8988T (cell line): ENCODE measurements at places on chromosomes 2 and 18.

GRCh38 chr2:161147856-161148255, 12.4 kb upstream of the TANK start:
- no peak for DNase-seq

DNA sequence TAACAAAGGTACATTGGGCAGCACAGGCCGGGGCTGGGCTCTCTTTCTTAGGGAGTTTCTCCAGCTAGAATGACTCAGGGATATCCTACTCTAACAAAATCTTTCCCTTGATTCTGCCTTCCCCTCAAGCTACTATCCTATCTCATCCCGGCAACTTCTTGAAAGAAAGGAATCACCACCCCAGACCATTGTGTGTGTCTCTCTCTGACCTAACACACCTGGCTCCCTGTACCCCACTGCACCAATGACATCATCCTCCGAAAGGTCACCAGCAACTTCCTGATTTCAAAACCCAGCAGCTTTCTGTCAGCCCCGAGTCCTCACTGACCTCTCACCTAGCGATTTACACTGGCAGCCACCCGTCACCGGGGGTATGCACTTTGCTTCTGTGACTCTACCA, 72.1 kb upstream of the MAP4K4 start:
- DNase-seq, result no peak

GRCh38 chr2:145203891-145204290, 684.0 kb upstream of the ZEB2 start:
- no peak for DNase-seq

DNA sequence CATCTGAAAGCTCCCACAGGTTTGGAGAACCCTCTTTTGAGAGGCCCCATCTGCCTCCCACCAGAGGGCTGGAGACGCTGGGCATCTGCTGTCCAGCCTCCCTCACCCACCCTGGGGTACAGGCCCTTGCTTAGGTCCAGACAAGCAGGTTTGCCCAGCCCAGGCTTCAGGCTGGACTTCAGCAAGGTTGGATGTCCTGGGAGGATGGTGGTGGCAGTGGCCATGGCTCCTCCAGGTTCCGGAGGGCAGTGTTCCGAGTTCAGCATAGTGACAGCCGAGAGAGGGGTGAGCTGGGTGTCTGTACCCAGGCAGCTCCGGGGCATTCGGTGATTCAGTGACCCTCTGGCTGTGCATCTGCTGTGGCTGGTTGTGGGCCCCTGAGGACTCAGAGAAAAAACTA, 58.2 kb upstream of the HDAC4 start:
- DNase-seq, result peak; percentile 0

DNA sequence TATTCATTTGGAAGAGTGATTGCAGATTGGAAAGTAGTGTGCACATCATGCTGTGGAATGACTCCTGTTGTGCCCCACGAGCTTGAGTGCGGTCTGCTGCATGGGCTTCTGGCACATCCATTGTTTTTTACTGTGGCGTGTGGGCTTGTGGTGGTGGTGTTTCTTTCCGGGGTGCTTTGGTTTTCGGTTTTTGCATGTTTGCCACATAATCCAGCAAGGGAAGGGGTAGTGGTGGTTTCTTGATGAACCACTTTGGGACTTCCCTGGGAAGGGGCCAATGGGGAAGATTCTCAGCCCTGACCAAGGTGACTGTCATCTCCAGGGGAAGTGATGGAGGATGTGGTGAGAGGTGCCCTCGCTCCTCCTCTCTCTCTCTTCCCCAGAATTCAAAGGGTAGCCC, 57.0 kb downstream of the COA5 start:
- no peak for DNase-seq

DNA sequence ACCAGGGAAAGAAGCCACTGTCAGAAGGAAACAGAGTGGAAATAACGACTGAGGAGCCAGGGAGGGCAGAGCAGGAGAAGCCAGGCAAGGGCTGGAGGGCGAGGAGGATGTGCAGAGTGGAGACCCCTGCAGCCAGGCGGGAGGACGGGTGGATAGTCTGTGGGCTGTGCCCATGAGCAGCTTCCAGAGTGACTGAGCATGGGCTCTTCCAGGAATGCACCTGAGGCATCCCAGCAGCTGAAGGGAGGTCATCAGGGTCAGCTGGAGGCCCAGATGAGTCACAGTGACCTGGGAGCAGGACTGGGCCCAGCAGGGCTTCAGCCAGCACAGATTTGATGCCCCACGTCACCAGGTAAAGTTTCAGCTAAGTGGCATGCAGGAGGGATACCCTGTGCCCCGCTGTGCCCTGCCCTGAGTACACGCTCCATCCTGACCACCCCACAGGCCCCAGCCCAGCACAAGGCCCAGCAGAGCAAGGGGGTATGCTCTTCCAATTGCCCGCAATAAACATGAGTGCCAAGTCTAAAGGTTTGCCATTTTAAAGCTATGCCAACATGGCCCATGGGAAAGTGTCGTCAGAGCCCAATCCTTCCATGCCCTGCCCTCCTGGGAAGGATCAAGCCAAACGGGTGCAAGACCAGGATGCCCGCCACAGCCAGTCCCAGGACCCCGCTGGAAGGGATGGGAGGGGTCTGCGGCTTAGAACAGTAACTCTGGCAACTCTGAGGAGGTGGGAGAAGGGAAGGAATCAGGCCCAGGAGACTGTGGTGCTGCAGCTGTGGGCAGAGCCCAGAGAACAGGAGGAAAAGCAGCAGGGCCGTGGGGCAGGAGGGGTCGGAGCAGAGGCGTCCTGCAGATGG, 85.7 kb downstream of the SEPTIN10 start:
- DNase-seq, result no peak

DNA sequence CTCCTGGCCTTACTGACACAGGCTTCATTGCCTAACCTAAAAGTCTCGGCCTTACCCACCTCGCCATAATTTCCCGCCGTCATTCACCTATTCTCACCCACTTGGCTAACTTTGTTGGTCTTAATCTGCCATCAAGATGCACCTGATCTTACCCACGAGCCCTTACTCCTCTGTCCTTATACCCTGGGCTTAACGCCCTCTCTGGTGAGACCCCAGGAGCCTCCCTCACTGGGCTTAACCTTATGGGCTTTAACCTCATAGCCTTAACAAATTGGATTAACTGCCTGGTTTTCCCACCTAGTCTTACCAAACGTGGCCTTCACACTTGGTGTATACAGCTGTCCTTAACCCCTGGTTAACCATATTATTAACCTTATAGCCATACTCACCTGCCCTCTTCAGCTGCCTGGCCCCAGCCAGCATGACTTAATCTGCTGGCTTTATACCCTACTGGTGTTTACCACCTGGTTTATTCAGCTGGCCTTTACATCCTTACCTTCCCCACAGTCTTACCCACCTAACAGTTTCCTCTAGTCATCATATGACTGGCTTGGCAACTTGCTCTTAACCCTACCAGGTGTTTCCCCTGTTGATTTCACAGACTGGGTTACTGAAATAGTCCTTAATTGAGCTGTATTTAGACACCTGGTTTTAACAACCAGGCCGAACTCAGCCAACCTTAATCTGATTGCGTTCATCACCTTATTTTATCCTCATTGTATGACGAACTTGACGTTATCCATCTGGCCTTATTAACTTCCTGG, 132.0 kb upstream of the ZSWIM2 start:
- no peak for DNase-seq

- DNase-seq, result no peak
Measured at GRCh38 chr18:24553571-24554285, 93.3 kb downstream of the HRH4 start.

DNA sequence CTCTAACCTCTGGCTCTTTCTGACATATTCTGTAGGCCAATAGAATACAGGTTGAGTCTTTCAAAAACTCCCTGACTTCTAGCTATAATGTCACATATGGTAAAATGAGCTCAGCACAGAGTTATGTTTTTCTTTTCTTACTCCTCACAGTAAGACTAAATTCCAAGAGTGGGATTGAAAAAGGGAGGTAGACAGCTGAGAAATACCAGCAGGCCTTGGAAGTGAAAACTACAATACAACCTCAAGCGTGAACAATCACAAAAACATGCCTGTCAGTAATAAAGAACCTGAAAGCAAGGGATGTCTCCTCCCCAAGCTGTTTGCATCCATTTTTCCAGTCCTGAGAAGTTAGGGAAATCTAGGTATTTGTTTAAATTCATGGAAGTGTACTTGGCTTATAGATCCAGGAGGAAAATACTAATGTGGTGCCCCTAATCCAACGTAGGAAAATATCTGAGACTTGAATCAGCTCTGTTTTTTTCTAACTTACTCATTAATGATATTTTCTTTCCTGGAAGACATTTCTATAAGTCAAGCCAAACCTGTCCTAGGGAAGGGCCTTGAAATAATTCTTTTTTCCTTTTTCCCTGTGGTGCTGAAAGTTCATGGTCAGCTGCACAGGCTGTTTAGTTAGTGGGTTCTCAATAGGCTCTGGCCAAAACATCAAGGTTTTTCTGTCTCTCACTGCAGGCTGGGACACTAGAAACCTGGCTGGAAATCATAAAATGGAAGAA, 167.9 kb upstream of the SPATS2L start:
- DNase-seq, result no peak

DNA sequence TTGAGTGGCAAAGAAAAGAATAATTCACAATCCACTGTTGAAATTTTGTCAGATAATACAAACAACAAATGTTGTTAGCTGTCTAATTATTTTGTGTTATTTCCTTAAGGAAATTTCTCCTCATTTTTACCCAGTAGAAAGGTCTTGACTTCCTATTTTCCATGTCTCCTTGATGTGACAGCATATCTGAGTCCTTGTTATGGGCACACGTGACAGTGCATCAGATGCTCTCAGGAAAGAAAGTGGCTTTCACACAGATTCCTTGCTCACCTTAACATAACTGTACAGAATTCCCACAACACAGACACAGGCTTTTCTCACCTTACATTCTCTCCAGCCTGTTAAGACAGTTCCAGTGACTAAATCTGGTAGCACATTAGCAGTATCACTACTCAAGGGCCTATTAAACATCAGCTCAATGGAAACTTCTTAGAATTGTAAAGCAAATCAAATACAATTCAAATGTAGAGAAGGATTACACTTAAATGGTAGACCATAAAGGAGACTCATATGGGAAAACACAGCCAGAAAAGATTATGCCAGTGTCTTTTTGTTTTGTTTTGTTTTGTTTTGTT, 30.2 kb upstream of the GPR55 start:
- DNase-seq, result no peak

DNA sequence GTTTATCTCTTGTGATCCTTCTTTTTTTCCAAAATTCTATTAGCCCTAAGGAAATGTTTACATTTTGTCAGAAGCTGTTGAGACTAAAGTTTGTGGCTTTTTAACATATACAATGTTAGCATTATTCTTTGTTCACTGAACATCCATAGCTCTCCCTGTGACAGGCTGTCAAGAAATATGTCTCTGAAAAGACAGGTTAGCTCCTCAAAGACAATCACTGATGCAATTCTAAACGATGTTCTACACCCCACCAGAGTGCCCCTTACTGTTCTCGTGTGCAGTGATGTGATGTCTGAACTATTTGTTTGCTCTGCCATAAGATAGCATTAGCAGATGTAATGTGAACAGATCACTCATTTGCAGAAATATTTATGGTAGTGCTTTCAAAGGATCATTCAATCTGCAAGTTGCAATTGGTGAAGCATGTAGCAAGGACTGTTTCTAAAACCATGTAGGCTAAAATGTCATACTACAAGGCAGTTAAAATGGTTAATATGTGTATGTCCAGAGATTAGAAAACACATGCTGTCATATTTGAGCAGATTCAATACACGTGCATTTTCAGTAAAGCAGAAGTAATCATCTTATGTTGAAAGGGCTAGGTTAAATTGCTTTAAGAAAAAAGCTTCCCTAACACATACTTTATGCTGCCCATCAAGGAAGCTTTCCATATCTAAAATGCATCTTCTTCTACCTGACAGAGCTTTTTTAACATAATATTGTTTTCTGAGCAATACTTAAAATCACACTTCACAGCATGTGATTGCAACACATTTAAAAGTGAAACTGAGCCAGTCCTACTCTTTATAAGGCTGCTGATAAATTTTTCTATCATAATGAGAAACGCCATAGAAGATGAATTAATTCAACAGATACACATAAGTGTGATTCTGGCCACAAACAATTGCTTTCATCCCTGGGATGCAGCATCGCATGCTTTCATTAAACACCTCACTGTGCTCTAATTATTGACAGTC, 285.7 kb upstream of the UBE2E3 start:
- no peak for DNase-seq

DNA sequence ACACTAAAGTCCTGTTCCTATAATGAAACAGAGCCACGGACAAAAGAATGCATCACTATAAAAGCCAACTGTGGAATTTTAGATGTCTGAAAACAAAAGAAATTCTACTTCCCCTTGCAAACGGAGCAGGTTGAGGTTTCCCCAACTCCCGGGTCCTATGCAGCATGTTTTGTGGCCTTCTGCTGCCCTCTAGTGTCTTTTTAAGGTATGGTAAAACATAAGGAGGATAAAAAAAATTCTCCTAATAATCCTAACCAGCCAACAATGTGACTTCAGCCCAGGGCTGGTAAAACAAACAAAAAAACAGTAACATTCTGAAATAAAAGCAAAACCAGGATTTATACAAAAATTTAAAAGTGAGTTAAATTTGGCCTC, 539.5 kb downstream of the NRXN1 start:
- peak; percentile 14 for DNase-seq

DNA sequence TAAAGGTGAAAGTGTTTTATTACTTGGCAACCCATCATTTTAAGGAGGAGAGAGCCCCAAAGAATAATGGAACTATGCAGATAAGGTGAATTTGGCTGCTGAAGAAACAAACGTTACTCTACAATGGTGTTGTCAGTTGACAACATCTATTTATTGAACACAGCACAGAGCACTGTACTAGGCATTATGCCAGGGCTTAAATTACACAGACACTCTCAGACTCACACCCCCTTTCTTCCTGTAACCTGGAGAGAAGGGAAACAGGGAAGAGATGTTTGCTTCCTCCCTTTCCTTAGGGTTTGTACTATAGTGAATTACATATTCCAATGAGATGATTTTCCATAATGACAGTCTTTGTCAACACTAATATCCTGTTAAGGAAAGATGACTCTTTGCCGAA, 94.0 kb upstream of the ATP5MC3 start:
- DNase-seq, result no peak

GRCh38 chr2:26081556-26081955, 47.7 kb downstream of the RAB10 start:
- no peak for DNase-seq

- no peak for DNase-seq
Measured at GRCh38 chr2:283996-284794, 3.7 kb downstream of the ALKAL2 start.

- DNase-seq, result no peak
Measured at GRCh38 chr18:26854292-26854881, 11.1 kb downstream of the AQP4 start.

GRCh38 chr2:126719833-126720351, 63.9 kb downstream of the GYPC start:
- no peak for DNase-seq

- no peak for DNase-seq
Measured at GRCh38 chr18:35406666-35407065, 29.5 kb upstream of the ZNF396 start.

GRCh38 chr2:30710016-30710415, 97.2 kb downstream of the CAPN13 start:
- no peak for DNase-seq

DNA sequence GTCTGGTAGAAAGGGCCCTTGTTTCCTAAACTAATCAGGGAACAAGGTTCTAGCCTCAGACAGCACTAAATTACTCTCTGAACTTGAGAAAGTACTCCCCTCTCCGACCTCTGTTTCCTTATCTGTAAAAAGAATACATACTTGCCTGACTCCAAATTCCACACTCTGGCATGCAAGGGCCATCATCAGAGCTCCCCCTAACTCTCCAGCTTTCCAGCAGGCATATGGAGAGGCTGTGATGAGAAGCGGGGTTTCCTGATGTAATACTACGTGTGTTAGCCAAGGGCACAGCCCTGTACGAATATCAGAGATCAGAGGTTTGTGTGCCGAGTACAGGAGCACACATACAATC, 1.8 kb upstream of the EVA1A start:
- no peak for DNase-seq
